ENCODE measurements at places on chromosomes 5 and 9.

- no peak for DNase-seq
Measured at GRCh38 chr9:133710661-133711427, 27.3 kb downstream of the SARDH start.

GRCh38 chr5:37696190-37697021, 143.4 kb downstream of the GDNF start:
- DNase-seq: no peak

DNA sequence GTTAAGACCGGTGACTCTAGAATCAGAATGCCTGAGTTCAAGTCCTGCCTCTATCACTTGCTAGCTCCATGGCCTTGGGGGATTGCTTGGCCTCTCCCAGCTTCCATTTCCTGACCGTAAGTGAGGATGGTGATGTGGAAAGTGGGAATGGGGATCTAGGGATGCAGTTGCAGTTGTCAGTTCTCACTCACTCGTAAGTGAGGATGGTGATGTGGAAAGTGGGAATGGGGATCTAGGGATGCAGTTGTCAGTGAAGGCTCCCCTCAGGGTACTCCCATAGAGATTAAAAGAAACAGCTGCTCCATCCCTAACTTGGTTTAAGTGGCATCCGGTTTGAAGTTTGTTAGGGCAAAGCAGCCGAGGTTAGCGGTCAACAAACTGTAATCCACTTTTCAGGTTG, 3.0 kb upstream of the IL9 start:
- DNase-seq: no peak

DNA sequence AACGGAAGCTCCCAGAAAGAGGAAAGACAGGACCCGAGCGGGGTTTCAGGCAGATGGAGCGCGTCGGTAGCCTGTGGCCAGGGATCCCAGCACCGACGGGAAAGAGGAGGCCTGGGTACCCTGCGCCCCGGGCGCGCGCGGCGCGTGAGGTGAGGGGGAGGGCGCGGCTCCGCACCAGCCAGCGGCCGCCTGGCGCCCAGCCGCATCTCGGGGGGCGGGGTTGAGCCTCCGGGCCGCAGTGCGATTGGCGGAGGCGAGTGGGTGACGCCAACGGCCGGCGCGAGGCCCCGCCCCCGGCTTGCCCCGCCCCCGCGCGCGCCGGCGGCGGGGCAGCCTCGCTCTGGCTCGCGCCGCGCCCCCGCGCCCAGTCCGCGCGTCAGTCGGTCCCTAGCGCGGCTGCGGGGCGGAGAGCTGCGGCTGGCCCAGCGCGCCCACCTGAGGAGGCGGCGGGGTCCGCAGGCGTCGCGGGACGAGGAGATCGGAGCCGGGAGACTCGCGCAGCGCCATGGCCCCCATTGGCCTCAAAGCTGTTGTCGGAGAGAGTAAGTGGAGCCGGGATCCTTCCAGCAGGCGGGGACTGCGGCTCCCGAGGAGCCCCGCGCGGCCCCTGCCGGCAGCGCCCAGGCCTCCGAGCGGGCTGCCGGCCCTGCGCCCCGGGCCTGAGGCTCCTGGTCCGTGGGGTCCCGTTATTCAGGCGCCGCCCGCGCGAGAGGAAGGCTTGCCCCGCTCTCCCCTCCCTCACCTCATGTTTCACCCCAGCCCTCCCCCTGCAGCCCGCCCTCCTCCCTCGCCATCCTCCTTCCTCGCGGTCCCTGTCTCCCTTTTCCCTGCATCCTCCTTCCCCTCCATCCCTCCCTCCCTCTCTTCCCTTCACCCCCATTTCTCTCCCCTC, at the start of gene STXBP1:
STXBP1 (plus strand) TSS at position 379 of the 892 bp plus-strand sequence; CDS start at position 506, 127 bp downstream.
- DNase-seq: peak; percentile 99

DNA sequence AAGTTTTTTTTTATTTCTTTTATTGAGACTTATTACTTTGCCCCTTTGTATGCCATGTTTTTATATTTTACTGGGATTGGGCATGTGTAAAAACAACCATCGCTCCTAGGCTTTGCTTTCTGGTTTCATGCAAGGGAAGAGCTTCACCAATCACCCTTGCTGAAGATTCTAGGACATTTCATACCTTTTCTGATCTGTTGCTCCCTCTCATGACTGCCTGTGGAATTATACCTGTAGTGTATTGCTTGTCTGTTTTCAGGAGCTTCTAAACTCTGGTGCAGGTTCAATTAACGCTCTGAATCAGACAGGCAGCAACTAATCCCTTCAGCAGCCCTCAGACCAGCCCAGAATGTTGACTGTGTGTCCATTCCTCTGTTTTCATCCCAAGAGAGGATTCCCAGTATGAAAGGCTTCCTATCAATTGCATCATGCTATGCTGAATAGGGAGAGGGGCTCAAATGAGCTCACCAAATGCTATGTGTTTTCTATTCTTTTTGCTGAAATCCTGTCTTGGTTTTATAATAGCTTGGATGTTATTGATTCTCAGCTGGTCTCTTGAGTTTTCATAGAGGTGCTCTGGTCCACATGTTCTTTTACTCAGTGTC, 572.9 kb upstream of the CDH6 start:
- DNase-seq: no peak

DNA sequence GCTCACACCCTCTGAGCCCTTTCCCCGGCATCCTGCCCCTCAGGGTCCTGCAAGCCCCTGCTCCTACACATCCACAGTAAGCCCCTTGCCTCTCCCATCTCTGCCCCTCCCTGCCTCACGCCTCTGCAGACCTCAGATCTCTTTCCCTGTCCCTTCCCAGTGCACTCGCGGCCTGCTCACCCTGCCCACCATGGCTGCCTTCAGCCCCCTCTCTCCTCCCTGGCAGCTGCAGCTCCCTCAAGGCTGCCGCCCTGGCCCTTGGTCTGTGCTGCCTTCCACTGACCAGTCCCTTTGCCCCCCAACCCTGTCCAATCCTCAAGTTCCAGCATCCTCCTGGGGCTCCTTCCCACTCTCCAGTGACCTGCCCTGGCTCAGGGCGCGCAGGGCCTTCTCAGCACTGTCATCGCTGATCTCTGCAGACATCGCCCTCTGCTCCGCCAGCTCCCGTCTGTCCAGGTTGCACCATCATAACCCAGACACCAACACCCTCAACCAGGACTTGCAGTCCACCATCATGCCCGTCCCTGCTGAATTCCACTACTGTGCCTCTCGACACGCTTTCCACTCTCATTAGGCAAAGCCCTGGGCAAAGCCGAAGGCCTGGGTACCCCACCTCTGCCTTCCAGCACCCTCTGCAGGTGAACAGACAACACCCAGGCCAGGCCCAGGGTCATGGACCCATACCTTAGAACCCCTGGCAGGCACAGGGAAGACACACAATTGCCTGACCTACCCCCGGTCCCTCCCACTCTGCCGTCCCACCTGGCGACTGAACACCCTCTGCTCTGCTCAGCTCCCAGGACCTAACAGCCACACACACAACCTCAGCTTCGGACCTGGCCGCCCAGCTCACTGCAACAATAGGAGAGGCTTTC, 97.8 kb upstream of the RUFY1 start:
- DNase-seq: no peak

DNA sequence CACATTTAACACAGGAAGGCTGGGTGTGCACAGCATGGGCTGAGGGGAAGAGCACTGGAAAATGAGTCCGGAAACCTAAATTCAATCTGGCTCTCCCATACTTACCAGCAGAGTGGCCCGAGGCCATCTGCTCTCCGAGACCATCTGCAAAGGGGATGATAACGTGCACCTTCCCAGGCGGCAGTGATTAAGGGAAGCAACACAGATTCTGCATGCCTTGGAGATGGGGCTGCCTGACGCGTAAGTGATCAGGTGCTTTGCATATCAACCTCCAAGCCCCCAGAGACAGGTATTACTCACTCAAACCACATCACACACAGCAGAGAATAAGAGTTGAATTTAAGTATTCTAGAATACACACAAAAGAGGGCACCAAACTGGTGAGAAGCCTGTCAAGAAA, 9.1 kb downstream of the EPB41L4B start:
- DNase-seq: no peak

- DNase-seq: no peak
Measured at GRCh38 chr5:88890070-88890781, 7.2 kb upstream of the MEF2C start.

DNA sequence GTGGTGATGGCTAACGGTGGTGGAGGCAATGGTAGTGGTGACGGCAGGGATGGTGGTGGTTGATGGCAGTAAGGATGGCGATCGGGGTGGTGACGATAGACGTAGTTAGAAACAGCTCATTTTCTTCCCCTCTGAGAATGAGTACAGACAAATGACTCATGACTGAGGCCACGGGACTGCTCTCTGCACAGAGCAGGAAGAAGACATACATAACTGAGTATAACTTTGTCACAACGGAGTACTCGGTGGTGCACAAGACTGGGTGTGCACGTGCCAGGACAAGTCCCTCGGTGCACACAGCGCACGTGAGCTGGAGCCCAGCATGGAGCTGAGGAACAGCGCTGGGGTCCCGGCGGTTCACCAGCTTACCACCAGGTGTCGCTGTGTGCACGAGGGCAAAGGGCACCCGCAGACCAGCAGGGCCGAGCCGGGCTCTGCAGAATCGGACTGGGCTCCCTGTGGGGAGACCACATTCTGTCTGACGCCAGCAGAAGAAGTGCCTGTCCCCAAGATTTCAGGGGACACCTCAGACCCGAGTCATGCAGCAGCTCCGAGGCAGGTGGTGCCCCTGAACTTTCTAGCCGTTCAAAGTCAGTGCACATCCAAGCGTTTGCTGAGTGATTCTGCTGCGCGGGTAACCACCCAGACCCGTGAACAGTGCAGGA, 188.6 kb downstream of the FSTL4 start:
- DNase-seq: peak; percentile 35

GRCh38 chr5:135246923-135247795, 151.9 kb downstream of the MACROH2A1 start:
- peak; percentile 71 for DNase-seq

DNA sequence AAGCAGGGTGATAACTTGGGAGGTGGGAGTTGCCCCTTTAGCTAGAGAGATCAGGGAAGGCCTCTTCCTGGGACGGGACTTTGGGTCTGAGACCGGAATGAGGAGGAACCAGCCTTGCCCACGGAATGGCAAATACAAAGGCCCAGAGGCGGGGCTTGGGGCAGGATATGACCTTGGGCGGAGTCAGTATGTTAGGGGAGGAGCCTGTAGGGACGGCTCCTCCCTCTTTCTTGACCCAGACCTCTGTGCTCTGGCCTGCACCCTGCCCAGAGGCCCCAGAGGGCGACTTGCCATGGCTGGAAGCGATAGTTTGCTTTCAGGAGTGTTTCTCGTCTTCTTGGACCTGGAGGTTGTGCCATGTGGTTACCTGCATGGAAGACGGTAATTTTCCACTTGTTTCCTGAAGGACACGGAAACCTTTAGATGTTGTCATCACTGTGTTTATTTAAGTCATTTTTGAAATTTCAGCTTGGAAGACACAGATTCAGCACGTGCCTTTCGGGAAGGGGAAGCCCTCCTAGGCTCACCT, 85.6 kb downstream of the DAB2IP start:
- DNase-seq: no peak

- DNase-seq: no peak
Measured at GRCh38 chr5:35430381-35431162, 187.1 kb upstream of the SPEF2 start.

GRCh38 chr5:7190712-7191250, 205.2 kb upstream of the ADCY2 start:
- no peak for DNase-seq

DNA sequence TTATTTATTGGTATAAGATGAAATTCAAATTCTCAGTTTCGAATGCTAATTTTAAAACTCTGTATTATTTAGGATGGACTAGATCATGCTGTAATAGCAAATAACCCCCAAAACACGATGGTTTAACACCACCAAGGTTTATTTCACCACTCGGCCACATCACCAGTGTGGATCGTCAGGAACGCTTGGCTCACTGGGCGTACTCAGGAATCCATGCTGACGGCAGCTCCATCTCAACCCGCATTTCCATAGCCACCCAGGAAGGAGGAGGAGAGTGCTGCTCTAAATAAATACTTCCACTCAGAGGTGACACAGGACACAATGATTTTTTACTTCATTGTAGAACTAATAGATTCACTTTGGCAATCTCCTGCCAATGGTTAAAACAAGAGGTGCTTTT, 347.4 kb downstream of the SH3GL2 start:
- DNase-seq: no peak

DNA sequence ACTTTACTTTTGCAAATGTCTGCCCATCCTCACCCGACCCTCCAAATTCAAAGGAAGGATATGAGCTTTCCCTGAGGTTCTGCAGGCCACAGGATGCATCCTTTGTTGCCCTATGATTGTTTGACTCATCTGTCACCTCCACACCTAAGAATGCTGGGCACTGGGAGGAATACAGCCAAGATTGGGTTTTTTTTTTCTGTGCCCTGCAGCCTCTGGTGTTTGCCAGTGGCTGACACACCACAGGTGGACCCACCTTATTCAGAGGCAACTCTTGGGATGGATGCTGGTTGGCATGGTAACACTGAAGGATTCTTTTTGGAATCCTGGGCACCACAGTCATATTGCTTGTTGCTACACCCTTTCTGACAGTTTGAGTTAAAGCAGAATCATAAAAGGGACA, 29.7 kb downstream of the C9orf152 start:
- no peak for DNase-seq

DNA sequence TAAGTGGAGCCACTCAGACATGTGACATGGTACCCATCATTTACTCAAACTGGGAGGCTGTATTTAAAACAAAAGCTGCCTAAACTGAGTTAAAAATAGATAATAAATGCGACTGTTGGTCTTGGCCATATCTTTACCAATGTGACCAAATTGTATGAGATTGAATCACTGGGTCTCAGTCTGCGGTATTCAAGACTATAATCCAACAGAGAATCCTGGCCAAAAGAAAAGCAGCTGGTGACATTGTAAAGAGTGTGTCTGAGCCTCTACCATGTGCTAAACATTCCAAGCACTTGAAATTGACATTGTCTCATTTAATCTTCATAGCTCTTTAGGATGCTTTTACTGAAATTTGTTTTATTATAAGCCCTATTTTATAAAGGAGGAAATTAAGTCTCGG, 282.6 kb downstream of the ZNF608 start:
- DNase-seq: no peak

- DNase-seq: no peak
Measured at GRCh38 chr9:73782166-73782565, 630.5 kb downstream of the ANXA1 start.

GRCh38 chr5:135526924-135527323, 8.8 kb downstream of the NEUROG1 start:
- DNase-seq: no peak

DNA sequence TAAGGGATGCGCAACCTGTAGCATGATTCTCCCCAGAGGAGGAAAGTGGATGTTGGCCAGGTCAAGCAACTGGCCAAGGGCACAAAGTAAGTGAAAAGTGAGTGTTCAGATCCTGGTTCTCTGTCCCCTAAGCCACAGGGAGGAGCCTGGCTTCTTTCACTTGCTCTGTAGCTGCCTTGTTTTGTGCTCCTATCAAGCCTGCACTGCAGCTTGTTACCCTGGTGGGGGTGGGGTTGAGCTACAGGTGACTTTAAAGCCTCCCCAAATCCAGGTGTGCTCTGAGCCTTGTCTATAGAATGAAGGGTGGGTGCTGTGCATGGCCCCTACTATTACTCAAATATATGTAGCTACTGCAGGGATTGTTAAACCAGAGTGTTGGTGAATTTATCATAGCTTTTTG, 32.9 kb downstream of the RALGPS1 start:
- DNase-seq: no peak

- DNase-seq: no peak
Measured at GRCh38 chr5:65149827-65150226, 331.9 kb downstream of the ADAMTS6 start.

- no peak for DNase-seq
Measured at GRCh38 chr9:10045598-10045997, 567.2 kb downstream of the PTPRD start.

- DNase-seq: no peak
Measured at GRCh38 chr9:111897601-111898137, 1.1 kb downstream of the UGCG start.
